ENCODE measurements at places on chromosomes 7 and 10.

- no peak for DNase-seq
Measured at GRCh38 chr7:36455646-36456045, 66.0 kb downstream of the ANLN start.

GRCh38 chr7:68005992-68006391, 1009.4 kb downstream of the TYW1 start:
- no peak for DNase-seq

DNA sequence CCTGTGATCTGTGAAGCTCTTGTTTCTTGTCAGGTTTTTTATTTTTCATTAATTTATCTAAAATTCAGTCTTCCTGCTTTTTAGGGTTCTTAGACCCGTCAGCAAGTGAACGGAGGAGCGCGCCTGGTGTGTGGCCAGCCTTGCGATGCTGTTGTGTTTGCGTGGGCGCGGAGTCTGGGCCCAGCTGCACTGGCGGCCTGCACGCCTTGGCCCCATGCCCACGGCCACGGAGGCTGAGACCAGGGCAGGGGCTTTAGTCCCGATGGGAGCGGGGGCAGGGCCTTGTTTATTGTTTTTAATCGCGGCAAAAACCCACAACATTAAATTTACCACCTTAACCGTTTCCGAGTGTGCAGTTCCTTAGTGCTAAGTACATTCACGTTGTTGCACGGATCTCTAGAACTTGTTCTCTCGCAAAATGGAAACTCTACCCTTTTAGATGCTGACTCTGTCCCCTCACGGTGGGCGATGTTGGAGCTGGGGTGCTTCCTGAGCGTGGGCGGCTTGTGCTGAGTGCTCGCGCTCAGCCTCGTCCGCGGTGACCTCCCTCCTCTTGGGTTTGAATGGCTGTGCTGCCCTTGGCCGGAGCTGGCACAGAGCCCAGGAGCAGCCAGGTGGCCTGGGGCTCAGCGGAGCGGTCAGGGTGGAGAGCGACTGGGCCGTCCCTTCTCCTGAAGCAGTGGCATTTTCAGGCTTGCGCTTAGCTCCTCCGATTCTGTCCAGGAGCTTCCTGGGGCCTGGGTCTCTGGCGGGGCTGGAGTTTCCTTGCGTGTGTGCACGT, 69.1 kb downstream of the INPP5A start:
- no peak for DNase-seq

DNA sequence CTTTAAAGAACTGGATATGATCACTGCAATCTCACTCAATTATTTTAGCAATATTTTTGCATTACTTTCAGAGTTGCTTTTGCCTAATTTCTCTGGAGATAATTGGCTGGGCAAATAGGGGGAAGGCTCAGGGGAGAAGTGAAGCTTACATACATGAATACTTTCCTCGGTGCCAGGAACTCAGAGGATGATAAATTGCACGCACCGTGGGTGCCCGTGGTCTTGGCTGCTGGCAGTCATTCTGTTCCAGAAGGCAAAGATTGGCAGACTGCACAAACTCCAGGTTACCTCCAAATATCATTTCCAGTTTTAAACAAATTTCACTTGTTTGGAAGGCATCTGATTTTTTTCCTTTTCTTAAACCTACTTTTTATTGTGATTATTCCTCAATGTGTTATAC, 197.8 kb upstream of the TMEM72 start:
- no peak for DNase-seq

DNA sequence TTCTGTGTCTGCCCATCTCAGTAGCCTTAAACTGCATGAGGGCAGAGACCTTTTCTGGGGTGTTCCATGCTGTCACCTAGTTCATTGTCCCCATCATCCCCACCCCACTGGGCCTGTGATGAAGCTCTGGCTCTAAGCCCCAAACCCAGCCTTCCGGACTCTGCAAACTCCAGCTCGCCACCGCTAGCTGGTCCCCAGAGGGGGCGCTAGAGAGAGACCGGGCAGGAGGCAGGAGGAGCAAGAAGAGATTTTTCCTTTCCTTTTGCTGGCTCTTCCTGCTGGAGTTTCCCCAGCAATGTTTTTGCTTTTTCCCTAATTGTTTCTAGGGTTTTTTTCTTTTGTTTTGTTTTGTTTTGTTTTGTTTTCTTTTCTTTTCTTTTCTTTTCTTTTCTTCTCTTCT, 234.4 kb downstream of the TEX36 start:
- DNase-seq: no peak

- DNase-seq: no peak
Measured at GRCh38 chr10:29966269-29966668, 93.1 kb downstream of the JCAD start.

Data from DMS 273 treated with DMSO at 0.1 percent for 48 hours (cell line).